ENCODE measurements at places on chromosomes 4 and X.

- DNase-seq: no peak
Observed at GRCh38 chr4:4406455-4407298, 19.8 kb downstream of the NSG1 start.

- no peak for DNase-seq
Observed at GRCh38 chr4:183830438-183830985, 74.6 kb upstream of the STOX2 start.

DNA sequence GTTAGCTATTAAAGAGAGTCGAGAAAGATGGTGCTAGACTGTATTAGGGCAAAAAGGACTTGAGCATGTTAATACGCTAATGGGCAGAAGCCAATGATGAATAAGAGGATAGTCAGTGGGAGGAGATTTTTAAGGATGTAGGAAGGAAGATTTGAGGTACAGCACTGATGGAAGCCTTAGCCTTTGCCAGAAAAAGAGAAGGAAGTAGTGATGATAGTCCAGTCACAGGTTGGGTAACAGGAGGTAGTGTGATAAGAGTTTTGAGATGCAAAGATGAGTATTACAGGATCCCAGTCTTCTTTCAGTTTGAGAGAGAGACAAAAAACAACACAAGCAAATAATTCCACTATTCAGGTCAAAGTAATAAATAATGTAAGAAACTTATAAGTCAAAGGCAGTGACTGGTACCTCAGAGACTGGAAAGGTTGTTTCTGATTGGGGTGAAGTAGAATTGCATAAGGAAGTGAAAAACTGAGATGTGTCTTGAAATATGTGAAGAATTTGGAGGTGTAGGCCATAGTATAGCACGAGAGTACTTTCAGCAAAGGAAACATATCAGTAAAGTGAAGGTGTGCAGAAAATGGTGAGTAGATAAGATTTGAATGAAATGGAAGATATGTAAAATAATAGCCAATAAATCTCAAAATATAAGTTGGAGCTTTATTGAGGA is 22.1 kb upstream of the NDNF start:
- no peak for DNase-seq

- DNase-seq: no peak
Observed at GRCh38 chr4:178412455-178412854, 970.2 kb upstream of the AGA start.

DNA sequence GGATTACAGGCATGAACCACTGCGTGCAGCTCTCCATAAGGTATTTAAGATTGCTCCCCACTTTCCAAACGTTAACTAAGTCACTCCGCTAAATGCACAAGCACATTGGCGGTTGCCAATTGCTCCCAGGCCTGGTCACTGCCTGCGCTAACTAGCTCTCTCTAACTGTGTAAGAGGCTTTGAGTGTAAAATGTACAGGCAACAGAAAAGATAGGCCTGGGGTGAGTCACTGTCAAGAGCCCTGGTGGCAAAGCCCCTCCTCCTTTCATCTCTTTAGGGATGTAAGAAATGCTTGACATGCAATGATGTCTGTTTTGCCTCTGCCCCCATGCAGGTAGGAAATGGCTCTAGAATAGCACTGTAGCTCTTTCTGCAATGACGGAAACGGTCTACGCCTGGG is 329.7 kb upstream of the GATB start:
- no peak for DNase-seq

GRCh38 chr4:86106475-86106874 is 253.4 kb downstream of the MAPK10 start:
- no peak for DNase-seq

DNA sequence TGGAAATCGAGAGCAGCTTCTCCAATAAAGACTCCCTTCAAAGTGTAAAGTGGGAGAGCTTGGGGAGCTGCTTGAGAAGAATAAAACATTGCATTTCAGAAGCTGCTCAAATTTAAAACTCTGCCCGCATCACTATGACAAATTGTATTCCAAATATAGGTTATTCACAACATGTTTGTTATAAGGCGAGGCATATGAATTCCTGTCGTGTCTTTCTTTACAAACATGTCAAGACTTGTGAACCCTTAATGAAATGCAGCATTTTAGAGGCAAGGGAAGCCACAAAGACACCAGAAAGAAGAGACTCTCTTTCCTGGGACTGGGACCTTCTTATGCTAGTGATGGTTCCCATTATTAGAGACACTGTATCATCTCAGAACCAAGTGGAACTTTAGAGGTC is 311.2 kb downstream of the DHX15 start:
- DNase-seq: no peak

- no peak for DNase-seq
Observed at GRCh38 chr4:41189666-41190065, 24.7 kb downstream of the APBB2 start.

GRCh38 chr4:9895333-9895705 is 113.9 kb downstream of the DRD5 start:
- DNase-seq: no peak

All from CD4-positive, CD25-positive, alpha-beta regulatory T cell (primary cell).